ENCODE measurements at places on chromosomes 2 and 18.
A peak's percentile ranks its signal among the peaks of the same experiment; 100 is the strongest.

DNA sequence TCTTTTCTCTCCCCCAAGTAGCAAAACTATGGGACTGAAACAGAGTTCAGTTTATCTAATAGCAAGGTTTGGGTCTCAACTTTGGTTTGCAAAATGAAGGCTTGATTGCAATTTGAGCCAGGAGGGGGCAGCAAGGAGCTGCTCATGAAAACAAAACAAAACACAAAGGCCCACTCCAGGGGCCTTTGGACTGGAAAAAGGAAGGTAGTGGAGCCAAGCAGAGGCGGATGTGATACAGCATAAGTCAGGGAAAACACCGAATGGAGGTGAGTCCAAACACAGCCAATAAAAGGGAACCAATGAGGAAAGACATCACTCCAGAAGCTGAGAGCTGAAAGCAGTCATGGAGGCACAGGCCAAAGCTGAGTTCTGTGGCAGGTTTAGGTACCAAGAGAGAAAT is 799.7 kb upstream of the ACVR2A start:
- peak; percentile 53 for DNase-seq

- DNase-seq, result peak; percentile 49
Observed at GRCh38 chr2:12555012-12555645, 161.6 kb upstream of the TRIB2 start.

- DNase-seq, result no peak
Observed at GRCh38 chr2:178529194-178529593, 48.9 kb downstream of the PLEKHA3 start.

- no peak for DNase-seq
Observed at GRCh38 chr2:65326276-65326675, 98.6 kb downstream of the ACTR2 start.

DNA sequence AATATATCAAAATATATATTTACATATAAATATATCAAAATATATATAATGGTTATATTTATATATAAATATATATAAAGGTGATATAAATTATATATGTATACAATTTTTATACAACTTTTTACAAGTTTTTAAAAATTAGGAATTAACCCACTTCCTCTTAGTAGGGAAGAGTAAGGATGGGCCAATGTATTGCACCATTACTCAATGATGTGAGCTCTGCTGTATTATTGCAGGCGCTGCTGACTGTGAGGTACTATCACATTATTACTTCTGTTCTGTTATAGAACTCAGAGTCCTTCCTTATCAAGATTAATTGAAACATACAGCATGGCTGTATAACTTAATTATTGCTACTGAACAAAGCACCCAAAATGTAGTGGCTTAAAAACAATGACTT is 46.0 kb downstream of the CCDC195 start:
- DNase-seq, result no peak

GRCh38 chr2:77398970-77399600 is 123.1 kb downstream of the LRRTM4 start:
- no peak for DNase-seq

GRCh38 chr2:141911485-141912066 is 219.2 kb downstream of the LRP1B start:
- DNase-seq, result no peak

DNA sequence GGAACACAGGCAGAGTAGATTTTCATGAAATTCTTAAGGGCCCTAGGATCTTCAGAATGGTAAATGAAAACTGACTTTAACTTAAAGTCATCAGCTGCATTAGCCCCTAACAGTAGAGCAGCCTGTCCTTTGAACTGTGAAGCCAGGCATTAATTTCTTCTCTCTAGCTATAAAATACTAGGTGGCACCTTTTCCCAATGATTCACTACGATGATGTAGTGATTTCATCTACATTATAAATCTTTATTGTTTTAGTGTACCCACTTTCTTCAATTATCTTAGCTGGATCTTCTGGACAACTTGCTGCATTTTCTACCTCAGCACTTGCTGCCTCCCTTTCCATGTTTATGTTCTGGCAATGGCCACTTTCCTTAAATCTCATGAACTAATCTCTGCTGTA is 290.5 kb downstream of the NOL4 start:
- no peak for DNase-seq

- DNase-seq, result no peak
Observed at GRCh38 chr2:176414641-176415040, 145.4 kb downstream of the MTX2 start.

- DNase-seq, result no peak
Observed at GRCh38 chr2:167183931-167184330, 295.7 kb downstream of the XIRP2 start.

DNA sequence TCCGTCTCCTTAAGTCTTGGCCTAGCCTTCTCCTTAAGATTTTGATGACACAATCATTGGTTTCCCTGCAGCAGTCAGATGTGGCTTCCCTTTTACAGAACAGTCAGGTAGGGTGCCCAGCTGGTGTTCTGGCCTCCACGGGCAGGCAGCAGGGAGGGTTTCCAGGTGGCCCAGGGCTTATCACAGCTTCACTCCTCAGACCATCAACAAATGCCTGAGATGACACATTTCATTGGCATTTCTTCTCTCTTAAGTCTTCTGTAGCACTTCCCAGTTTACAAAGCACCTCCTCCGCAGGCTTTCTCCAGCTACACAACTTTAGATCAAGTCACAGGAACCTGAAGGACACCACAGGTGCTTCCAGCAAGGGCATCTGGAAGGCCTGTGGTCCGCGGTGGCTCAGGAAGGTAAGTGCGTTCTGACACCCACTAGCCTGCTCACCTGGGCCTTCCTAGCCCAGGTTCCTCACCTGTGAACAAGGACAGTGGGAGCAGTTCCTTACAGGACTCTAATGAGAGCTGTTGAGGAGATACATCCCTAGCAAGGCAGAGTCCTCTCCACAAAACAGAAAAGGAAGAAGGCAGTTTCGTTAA is 37.6 kb downstream of the PTPN18 start:
- no peak for DNase-seq

GRCh38 chr2:52083214-52083613 is 1051.3 kb upstream of the NRXN1 start:
- DNase-seq, result no peak

Measured in stimulated activated naive CD8-positive, alpha-beta T cell treated with anti-CD3 and anti-CD28 coated beads, Interleukin-15, Interleukin-2, amounts not matched to agents 100 U/mL and 50 U/mL, for 24 hours (primary cell).